ENCODE measurements at places on chromosomes 3 and 15.

DNA sequence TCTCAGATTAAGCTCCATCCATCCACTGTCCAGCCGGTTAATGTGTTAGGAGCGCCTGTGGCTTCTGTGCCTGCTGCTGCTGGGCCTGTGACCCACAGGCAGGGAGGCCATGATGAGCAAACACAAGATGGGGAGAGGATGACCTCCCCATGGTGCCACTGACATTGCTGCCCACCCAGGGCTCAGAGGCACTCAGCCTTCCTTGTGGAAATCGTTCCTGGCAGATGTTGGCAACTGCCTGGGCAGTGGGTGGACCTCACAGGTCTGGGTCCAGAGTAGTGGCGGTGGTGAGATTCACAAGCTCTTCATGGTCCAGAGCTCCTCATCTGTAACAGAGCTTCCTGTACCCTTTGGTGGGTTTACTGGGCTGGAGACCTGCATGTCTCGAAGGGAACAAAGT, 38.6 kb downstream of the SCN5A start:
- no peak for DNase-seq

GRCh38 chr3:113758389-113759024, 11.7 kb downstream of the ATP6V1A start:
- DNase-seq = peak; percentile 76

DNA sequence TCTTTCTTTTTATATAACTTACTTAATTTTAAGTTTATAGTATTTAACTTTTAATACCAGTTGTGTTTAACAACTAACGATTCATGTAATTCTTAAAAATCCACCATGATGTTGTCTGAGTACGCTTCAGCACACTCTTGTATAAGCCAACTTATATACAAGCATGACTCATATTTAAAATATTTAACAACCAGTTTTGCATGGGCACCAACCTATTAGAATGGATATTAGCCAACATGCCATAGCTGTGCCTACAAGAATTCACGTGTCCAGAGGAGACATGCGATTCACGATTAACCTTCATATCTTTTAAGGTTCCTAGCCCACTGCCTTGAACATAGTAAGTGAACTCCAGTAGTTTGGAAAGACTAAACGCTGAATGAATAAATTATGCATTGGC, 1023.2 kb downstream of the TBL1XR1 start:
- no peak for DNase-seq

- no peak for DNase-seq
Observed at GRCh38 chr3:15220661-15221060, 14.6 kb downstream of the CAPN7 start.
